Activated T-helper 1 cell treated with anti-CD3 and anti-CD28 coated beads, Interleukin-12 subunit alpha, Interleukin-12 subunit beta, Interleukin-2, Interleukin-4 antibody, amounts not matched to agents 30 ng/mL and 10 ng/mL and 1 ng/mL, durations not matched to agents 14 hours and 24 hours and 36 hours (primary cell): ENCODE measurements at places on chromosomes 3 and 15. TPM values are rescaled to one million over a fixed set of nuclear protein-coding genes. Genes with fewer than 3 reads are reported as not detected.
A peak's percentile ranks its signal among the peaks of the same experiment; 100 is the strongest.

DNA sequence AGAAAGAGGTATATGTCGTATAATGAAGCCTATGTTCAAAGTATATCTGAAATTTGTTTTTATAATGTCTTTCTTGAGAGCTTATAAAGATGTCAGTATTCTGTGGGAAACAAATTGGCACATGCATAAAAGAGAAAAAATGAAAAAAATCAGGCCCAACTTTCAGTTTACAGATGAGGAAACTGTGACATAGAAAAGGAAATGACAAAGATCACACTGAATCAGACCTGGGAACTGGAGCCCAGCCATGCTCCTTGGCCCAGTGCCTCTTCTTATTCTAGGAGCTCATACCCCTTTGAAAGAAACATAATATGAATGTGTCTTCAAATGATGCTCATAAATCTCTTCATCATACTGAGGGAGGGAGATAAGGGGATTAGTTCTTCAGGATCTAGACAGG is 48.4 kb downstream of the TMEM44 start:
- peaks cover 9% of the 10 kb centered on the region for H3K36me3 ChIP-seq
- peaks cover 34% of the 10 kb centered on the region for H3K4me1 ChIP-seq
- peak overlapping the region; percentile 98 for H3K4me3 ChIP-seq
- H3K27me3 ChIP-seq: peaks cover 7% of the 10 kb centered on the region
- DNase-seq: no peak
- H3K27ac ChIP-seq: peak overlapping the region; percentile 96

MORC1 gene
- not detected in 2 replicates for total RNA-seq

- H3K27me3 ChIP-seq: no peaks in the 10 kb centered on the region
- H3K27ac ChIP-seq: peak overlapping the region; percentile 73
- peaks cover 62% of the 10 kb centered on the region for H3K4me1 ChIP-seq
- peak; percentile 81 for DNase-seq
- peak overlapping the region; percentile 67 for H3K4me3 ChIP-seq
- peaks cover 11% of the 10 kb centered on the region for H3K36me3 ChIP-seq
Observed at GRCh38 chr3:126911162-126912026, 71.5 kb upstream of the PLXNA1 start.

- H3K36me3 ChIP-seq: no peaks in the 10 kb centered on the region
- no peak overlapping the region for H3K27ac ChIP-seq
- no peaks in the 10 kb centered on the region for H3K4me1 ChIP-seq
- DNase-seq: no peak
Observed at GRCh38 chr15:32951736-32952464, 234.1 kb downstream of the GREM1 start.

DNA sequence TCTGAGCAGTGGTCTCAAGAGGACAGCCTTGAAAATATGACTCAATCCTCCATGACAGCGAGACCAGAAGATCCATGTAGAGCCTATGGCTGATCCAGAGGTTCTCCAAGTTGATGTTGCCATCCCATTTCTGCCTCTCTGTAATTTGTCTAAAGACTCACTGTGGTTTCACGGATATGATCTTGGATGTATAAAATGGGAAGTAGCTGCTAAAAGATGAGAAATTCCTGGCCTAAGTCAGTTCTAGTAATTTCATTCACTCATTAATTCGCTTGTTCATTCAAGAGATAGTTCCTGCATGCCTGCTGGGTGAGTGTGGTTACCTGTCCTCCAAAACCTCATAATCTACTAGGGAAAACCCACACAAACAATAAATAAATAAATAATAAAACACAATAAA is 145.9 kb downstream of the TNIK start:
- H3K27me3 ChIP-seq: no peaks in the 10 kb centered on the region
- peaks cover 8% of the 10 kb centered on the region for H3K36me3 ChIP-seq
- no peak for DNase-seq
- peaks cover 29% of the 10 kb centered on the region for H3K4me1 ChIP-seq

OR5K2 gene
- total RNA-seq: not detected in 2 replicates

TMC3 gene
- not detected in 2 replicates for total RNA-seq

GRCh38 chr3:10637342-10637741 is 132.0 kb upstream of the ATP2B2 start:
- no peaks in the 10 kb centered on the region for H3K36me3 ChIP-seq
- H3K27ac ChIP-seq: no peak overlapping the region
- H3K4me3 ChIP-seq: no peak overlapping the region
- no peaks in the 10 kb centered on the region for H3K27me3 ChIP-seq
- no peak for DNase-seq
- no peaks in the 10 kb centered on the region for H3K4me1 ChIP-seq

GRCh38 chr3:126770096-126770495 is 66.1 kb downstream of the CHCHD6 start:
- no peaks in the 10 kb centered on the region for H3K4me1 ChIP-seq
- no peaks in the 10 kb centered on the region for H3K36me3 ChIP-seq
- no peak overlapping the region for H3K27ac ChIP-seq
- peaks cover 2% of the 10 kb centered on the region for H3K27me3 ChIP-seq
- no peak overlapping the region for H3K4me3 ChIP-seq

- H3K4me3 ChIP-seq: no peak overlapping the region
- H3K27ac ChIP-seq: no peak overlapping the region
- no peaks in the 10 kb centered on the region for H3K4me1 ChIP-seq
Observed at GRCh38 chr3:37544869-37545352, 316.8 kb upstream of the CTDSPL start.

DNA sequence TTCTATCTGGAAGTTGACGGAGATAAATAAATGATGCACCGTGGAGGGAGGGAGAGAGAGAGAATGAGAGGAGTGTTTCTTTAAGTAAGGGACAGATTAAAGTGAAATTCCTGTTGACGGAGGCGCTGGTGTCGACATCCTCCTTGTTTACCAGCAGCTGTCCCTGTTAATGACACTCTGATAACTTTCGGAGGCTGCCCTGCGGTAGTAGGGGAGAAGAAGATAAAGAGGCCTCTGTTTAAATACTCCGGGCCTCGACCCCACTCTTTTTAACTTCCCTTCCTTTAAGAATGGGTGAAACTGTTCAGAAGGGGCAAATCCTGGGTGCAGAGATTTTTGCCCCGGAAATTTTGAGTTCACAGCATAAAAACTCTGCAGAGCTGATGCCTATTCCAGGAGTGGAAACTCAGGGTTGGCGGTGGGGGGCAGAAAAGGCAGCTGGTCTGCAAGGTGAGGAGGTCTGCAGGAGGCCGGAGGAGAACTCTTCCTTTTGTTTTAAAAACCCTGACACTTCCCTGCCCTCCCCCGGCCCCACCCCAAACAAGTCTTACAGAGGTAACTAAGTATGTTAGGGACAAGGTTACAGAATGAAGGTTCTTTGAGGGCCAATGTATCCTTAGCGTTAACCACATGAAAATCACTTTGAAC is 276.6 kb upstream of the NR2F2 start:
- no peak for DNase-seq
- H3K36me3 ChIP-seq: no peaks in the 10 kb centered on the region
- H3K27ac ChIP-seq: no peak overlapping the region
- H3K4me3 ChIP-seq: no peak overlapping the region
- H3K27me3 ChIP-seq: peaks cover 54% of the 10 kb centered on the region
- H3K4me1 ChIP-seq: peaks cover 12% of the 10 kb centered on the region

- H3K27me3 ChIP-seq: peaks cover 19% of the 10 kb centered on the region
- H3K4me3 ChIP-seq: no peak overlapping the region
- no peak overlapping the region for H3K27ac ChIP-seq
Observed at GRCh38 chr3:124597273-124597672, 133.0 kb upstream of the UMPS start.

DNA sequence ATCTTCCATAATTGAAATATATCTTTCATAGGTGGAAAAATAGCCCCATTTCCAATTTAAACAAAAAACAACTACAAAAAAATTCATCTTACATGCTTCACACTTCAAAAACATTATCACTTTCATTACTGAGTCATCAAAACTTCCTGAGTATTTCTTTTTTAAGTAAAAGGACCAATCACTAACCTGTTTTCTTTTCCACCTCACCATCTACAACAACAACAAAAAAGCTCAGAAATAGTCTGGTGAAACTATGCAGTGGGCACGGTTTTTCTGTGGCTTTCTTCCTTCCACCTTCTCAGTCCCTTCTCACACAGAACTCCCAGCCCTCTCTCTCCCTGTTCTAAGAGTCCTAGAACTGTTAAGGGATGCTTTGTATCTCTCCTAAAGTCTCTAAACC is 20.3 kb upstream of the TNIK start:
- peaks cover 14% of the 10 kb centered on the region for H3K4me1 ChIP-seq
- peak overlapping the region; percentile 76 for H3K27ac ChIP-seq
- H3K4me3 ChIP-seq: peak overlapping the region; percentile 2
- no peaks in the 10 kb centered on the region for H3K27me3 ChIP-seq
- peak; percentile 30 for DNase-seq

- H3K27me3 ChIP-seq: no peaks in the 10 kb centered on the region
- peak; percentile 56 for DNase-seq
- no peak overlapping the region for H3K4me3 ChIP-seq
- H3K27ac ChIP-seq: no peak overlapping the region
- H3K36me3 ChIP-seq: peaks cover 8% of the 10 kb centered on the region
Observed at GRCh38 chr3:39378088-39378487, 5.1 kb upstream of the SLC25A38 start.

GRCh38 chr3:64827431-64827830 is 139.6 kb upstream of the ADAMTS9 start:
- H3K36me3 ChIP-seq: no peaks in the 10 kb centered on the region
- no peak overlapping the region for H3K27ac ChIP-seq
- H3K4me1 ChIP-seq: no peaks in the 10 kb centered on the region
- H3K27me3 ChIP-seq: no peaks in the 10 kb centered on the region

DNA sequence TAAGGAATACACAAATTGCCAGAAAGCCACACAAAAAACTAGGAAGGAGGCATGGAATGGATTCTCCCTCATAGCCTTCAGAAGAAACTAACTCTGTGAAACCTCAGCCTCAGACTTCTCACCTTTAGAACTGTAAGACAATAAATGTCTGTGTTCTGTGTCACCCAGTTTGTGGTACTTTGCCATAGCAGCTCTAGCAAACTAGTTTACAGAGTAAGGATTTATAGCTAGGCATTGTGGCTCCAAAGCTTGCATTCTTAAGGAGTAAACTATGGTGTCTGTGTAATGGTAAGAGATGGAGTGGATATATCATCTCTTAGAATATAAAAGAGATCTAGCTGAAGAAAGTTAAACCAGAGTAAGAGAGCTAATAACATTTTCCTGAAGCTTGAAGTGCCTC is 18.9 kb downstream of the EPHA6 start:
- H3K4me3 ChIP-seq: no peak overlapping the region
- no peaks in the 10 kb centered on the region for H3K4me1 ChIP-seq
- no peak for DNase-seq
- no peak overlapping the region for H3K27ac ChIP-seq
- no peaks in the 10 kb centered on the region for H3K36me3 ChIP-seq

MME gene
- not detected in 2 replicates for total RNA-seq

DNA sequence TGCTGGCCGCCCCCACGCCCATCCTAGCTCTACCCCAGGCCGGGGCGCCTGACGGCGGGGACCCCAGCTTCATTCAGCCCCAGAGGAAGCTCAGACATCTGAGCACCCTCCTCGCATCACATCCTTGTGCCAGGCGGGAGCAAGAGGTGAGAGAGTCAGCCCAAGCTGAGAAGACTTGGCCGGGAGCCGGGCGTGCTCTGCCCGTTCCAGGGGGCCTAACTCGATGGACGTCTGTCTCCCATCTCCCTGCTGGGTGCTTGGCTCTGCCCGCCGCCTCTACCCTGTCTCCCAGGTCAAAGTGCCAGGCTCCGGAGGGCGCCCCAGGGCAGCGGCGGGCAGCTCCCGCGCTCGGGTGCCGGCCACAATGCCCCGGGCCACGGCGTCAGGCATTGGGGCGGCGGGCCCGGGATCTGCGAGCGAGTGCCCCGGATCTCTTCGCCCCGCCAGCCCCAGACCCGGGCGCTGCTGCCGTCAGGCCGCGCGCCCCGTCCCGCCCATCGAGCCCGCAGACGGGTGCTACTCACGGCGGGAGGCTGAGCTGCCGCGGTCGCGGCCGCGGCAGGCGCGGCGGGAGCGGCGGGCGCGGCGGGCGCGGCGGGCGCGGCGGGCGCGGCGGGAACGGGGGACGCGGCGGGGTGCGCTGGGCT is 388 bp downstream of the DAPK2 start:
- peak overlapping the region; percentile 75 for H3K4me3 ChIP-seq
- H3K27ac ChIP-seq: no peak overlapping the region
- H3K4me1 ChIP-seq: peaks cover 36% of the 10 kb centered on the region
- H3K27me3 ChIP-seq: peaks cover 26% of the 10 kb centered on the region
- peaks cover 4% of the 10 kb centered on the region for H3K36me3 ChIP-seq

GRCh38 chr3:42668793-42669217 is 15.3 kb downstream of the ZBTB47 start:
- peaks cover 2% of the 10 kb centered on the region for H3K27me3 ChIP-seq
- no peaks in the 10 kb centered on the region for H3K4me1 ChIP-seq
- DNase-seq: no peak
- H3K36me3 ChIP-seq: no peaks in the 10 kb centered on the region
- H3K4me3 ChIP-seq: no peak overlapping the region
